H1 (cell line): ENCODE measurements at places on chromosomes 1 and 21. TPM values are rescaled to one million over a fixed set of nuclear protein-coding genes. Genes with fewer than 3 reads are reported as not detected.

Gene ADAMTS4
- 7.2 and 12.4 TPM in 2 replicates for total RNA-seq

Gene FCRL6
- not detected in 2 replicates for total RNA-seq

Gene LEFTY2
- 3.2 and 4.3 TPM in 2 replicates for total RNA-seq

DNA sequence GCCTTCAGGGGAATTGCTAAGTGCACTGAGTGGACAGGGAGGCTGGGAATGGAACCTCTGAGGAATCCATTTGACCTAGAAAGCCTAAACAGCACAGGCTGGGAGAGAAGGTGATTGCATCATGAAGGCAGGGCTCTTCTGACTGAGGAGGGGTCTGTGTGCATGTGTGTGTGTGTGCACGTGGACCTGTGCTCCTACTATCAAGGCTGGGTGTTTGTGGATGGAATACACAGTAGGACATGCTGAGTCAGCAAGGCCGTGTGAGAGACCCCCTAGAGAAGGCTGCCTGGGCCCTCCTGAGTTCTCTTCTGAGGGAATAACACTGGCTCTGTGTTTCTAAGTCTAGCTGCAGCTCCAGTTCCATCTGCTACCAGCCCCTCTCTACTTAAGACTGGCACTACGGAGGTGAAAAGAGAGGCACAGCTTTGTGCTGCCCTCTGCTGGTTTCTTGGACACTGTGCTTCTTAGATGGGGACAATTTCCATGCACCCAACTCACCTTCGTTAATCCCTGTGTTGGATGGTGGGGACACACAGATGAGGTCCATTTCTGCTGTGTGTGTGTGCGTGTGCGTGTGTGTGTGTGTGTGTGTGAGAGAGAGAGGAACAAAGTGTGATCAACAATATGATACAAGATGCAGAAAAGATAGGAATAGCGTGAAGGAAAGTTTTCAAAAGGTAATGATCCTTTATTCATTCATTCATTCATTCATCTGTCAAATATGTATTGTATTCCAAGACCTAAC lies 6.2 kb upstream of the EFCAB14 start:
- DNase-seq, result no peak

- DNase-seq, result no peak
These were observed 86.9 kb upstream of the SPAG17 start for GRCh38 chr1:118271883-118272282.
